ENCODE measurements at places on chromosomes 16 and 17.

DNA sequence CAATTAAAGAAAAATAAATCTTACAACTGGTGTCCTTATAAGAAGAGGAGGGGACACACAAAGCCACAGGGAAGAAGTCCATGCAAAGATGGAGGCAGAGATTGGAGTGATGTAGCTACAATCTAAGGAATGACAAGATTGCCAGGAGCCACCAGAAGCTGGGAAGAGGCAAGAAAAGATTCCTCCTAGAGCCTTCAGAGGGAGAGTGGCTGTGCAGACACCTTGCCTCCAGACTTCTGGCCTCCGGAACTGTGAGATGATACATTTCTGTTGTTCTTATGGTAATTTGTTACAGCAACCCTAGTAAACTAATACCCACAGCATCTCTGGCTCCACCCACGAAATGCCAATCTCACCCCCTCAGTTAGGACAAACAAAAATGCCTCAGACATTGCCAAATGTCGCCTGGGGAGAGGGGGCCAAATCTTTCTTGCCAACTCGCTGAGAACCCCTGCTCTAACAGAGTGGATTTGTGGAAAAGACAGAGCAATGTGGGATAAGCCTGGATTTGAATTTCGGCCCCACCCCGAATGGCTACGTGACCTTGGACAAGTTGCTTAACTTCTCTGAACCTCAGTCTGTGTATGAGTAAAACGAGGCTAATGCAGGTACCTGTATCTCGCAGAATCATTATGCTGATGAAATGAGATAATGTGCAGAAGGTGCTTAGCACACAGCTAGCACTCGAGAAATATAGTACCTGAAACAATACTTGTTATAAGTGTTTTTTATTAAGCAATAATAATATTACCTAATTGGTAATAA lies 37.1 kb upstream of the CSNK2A2 start:
- no peak for DNase-seq

DNA sequence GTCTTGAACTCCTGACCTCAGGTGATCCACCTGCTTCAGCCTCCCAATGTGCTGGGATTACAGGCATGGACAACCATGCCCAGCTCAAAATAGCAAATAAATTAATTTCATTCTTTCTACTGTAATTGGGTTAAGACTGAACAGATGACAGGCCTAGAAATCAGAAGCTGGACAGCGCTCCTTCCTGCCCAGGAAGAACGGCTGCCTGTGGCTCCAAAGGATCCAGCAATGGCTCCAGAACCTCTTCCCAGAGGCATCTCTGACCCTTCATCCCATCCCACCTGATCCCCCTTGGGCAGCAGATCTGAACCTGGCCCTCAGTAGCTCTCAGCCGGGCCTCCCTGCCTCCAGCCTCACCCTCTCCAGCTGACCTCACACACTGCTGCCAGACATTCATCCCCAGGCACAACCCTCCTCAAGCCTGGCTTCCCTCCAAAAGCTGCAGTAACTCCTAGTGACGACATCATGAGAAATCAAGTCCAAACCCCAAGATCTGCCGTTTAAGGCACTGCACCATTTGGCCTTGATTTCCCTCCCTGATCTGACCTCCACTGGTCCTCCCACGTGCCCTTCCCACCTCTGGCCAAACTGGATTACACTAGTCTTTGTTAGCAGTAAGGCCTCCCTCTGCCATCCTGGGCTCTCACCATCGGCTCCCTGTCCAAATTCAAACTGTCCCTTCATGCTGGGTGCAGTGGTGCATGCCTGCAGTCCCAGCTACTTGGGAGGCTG lies 3.1 kb upstream of the MIF4GD start:
- no peak for DNase-seq

GRCh38 chr16:4691666-4692412 lies 1.5 kb upstream of the NUDT16L1 start:
- no peak for DNase-seq

DNA sequence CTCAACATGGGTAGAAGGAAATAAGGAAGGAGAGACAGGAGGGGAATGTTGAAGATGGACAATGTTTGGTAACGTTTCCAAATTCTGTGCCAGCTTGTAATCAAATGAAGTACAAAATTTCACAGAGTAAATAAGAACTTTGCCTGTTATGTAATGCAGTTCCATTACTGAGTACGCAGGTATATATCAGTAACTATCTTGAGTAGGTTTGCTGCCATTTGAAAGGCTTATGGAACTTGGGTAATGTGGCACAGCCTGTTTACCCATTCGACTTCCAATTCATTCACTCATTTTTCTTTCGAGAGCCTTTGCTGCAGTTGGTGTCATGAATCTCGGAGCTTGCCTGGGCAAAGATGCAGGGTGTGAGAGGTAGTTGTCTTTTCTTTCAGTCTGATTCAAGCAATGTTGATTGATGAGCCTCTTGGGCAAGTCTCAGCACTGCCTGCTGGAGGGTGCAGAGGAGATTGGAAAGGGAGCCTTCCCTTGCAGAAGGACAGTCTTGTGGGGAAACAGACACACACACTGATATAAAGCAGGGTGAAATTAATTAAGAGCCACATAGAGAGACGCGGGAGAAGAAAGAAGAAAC lies 53.4 kb downstream of the ZNF18 start:
- DNase-seq: no peak

DNA sequence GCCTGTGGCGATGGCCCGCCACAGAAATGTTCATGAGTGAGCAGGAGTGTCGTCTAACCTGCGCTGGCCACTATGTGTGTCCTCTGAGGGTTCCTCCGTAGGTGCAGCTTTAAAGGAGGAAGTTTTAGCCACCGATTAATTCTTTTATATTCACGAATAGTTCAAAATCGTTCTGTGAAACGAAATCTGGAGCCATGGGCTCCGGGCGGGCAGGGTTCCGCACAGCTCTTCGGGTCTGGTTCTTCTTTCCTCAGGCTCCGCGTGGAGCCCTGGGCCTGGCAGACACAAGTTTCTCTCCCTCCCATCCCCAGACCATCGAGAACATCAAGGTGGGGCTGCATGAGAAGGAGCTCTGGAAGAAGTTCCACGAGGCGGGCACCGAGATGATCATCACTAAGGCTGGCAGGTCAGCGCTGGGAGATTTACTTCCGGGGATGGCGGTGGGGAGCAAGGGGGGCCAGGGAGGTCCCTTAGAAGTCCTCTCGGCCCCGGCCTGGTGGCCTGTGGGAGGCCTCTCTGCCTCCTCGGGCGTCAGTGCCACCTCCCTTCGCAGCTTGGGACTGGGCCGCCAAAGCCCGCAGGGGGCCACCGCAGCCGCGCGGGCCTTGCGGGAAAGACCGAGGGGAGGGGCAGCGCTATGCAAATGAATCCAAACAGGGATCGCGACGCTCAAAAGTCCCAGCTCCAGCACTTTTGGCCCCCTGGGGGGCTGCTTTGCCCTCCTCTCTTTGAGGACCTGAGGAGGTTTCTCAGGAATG lies 5.2 kb downstream of the TBX4 start:
- no peak for DNase-seq

DNA sequence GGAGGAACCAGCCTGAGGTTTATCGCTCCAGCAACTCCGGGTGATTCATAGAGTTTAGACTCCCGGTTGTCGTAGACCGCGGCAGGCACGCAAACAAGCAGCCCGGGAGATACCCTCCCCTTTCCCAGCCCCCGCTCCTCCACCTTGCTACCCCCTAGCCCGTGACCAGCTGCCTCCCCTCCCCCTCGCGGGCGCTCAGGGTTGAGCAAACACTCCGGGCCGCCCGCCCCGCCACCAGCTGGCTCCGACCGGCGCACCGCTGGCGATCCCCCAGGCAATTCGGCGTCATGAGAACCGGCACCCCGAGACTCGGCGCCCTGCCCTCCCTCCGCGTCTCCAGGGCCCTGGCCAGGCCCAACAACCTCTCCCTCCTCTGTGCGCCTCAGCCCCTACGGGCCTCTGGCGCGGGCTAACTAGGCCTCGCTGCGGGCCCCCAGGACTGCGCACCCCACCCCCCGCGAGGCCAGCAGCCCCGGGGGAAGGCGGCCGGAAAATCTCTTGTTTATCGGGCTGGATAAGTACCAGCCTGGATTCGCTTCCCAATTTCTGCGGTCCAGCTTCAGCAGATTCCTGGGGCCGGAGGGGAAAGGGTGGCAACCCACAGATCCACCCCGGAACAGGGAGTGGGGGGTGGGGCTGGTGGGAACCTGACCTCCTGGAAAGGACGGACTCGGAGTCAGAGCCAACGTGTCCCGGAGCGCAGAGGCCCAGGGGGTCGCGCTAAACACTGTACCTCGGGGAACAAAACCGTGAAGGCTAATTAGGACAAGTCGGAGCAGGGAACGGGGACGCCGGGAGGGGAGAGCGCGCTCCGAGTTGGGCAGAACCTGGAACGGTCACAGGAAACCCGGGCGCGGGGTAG lies 951 bp upstream of the GPRC5C start:
- DNase-seq: no peak

- DNase-seq: peak; percentile 33
These were observed 38.5 kb upstream of the NKD1 start for GRCh38 chr16:50509521-50510341.

- DNase-seq: no peak
These were observed 993 bp upstream of the ANKRD11 start for GRCh38 chr16:89491238-89491869.

DNA sequence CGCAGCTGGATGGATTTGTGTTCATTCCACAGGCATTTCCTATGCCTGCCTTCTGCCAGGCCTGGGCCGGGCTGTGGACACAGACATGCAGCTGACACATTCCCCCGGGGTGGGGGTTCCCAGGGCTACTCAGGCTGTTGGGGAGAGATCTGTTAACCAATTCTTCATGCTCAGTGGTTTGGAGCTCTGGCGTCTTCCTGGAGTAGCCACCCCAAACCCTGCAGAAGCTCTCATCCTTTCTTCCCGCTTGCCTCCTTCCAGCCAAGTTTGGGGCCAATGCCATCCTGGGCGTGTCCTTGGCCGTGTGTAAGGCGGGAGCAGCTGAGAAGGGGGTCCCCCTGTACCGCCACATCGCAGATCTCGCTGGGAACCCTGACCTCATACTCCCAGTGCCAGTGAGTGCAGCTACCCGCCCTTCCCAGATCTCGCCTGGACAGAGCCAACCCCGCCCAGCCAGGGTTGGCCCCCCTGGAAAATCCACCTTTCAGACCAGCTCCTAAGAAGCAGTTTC lies 2.6 kb downstream of the ENO3 start:
- no peak for DNase-seq

DNA sequence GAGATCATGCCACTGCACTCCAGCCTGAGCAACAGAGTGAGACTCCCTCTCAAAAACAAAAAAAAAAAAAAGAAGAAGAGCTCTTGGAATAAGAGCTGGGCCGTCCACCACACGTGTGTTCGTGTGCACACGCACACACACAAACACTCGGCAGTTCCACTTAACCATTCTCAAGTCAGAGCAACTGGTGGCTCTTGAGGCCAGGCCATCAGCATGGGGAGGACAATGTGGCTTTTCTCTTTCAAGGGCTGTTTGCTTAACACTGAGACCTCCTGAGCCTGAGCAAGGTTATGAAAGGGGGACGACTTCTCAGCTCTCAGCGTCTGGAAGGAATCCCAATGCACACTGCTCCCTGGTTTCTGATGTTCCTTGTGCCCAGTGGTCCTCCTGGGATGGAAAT lies 444.9 kb downstream of the SOX9 start:
- no peak for DNase-seq

DNA sequence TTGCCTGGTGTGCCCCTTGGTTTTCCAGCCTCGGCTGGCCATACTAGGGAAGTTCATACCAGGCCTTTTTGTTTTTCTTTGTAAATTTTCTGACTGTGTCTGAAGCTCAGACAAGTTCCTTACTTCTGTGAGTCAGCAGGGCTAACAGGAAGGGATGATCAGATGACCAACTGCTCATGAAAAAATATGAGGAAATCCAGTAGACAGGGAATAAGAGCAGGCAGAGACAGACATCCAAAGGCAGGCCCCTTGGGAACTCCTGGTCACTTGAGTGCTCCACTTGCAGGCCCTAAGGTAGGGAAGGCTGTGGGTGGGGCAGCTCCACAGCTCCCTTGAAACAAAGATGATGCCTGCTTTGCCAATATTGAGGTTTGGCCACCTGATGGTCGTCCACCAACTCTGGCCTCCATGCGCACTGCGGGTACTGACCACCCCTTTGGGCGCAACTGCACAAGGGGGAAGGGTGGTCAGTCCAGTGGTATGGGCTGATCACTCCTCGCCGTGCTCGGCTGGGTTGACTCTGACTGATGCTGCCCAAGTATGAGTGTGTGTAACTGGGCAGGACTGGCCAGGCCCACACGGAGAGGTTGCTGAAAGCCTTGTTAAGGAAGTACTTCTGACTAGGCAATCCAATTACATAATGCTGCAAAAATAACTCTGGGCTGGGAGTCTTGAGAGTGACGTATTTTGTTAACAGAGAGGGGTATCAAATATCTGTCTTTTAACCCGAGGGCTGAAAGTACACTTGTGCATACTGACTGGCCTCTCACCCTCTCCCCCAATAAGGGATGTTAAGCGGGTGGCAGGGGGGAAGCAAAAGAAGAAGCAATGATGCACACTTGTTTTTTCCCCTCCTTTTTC lies 20.8 kb upstream of the ZFHX3 start:
- no peak for DNase-seq

GRCh38 chr16:6160303-6160702 lies 1062.7 kb upstream of the EEF2KMT start:
- DNase-seq: no peak

- no peak for DNase-seq
These were observed 31.5 kb upstream of the LITAF start for GRCh38 chr16:11618107-11618717.
